ENCODE measurements at places on chromosomes 13 and 19.

- no peak for DNase-seq
Observed at GRCh38 chr13:34172048-34172447, 354.1 kb downstream of the RFC3 start.

DNA sequence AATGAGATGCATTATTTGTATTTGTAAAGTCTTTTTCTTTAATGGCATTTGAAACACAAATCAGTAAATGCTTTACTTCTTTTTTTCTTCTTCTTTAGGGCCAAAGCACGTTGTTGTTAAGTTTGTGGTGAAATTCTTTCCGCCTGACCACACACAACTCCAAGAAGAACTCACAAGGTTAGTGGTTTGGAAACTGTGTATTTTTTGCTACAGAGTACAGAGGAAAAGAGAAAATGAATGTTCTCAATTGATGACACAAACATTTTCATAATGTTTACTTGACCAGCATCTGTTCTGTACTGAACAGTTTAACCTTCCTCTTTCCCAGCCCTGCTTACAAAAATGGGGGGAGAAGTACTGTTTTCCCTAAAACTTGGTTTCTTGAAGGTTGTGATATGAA is 190.9 kb upstream of the RNF113B start:
- DNase-seq = no peak

GRCh38 chr13:71681901-71682613 is 184.9 kb downstream of the DACH1 start:
- no peak for DNase-seq

GRCh38 chr13:30868799-30869470 is 37.1 kb upstream of the MEDAG start:
- DNase-seq = no peak

DNA sequence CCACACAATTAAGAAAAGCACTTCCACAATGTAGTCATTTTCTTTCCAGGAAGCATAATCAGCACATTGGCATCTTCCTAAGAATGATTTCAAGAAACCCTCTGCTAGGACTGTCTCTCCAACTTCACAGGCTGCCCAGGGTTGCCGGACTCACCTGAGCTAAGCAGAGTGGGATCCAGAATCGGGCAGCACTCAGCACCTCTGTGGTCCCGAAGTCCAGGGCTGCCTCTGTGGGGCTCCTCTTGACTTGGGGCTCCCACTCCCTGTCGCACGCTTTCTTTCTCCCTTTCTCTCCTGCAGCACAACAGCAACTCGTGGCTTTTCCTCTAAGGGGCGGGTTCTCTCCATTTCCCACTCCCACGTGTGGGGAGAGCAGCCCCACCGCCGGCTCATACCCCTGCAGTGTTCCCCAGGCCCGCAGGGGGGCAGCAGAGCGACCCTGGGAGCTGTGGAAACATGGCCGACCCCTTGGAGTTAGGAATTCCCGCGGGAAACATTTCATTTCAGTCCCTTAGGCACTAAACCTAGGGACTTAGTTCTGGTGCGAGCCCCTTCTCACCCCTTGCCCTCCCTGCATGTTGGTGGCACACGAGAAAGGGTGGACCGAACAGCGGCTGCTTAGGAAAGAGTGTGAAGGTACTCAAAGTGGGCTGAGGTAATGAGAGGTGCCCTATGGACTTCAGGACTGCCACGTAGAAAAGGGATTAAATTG is at the start of gene TMEM272:
Gene TMEM272 (minus strand): TSS at position 316 of the 712 bp plus-strand sequence. CDS start 6,647 bp downstream, outside the sequence.
- no peak for DNase-seq

DNA sequence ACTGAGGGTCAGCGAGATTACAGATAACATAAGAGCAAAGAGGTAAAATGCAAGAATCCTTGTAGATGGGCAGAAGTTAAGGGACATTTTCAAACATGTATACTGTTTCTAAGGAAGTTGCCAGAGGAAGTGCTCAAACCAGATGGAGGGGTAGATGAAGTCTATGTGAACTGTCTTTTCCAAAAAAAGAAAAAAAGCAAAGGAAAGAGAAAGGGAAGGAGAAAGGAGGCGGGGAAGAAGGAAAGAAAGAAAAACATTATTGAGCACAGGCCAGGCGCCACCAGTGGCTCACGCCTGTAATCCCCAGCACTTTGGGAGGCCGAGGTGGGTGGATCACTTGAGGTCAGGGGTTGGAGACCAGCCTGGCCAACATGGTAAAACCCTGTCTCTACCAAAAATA is 5.3 kb downstream of the DMAC2 start:
- DNase-seq = no peak

DNA sequence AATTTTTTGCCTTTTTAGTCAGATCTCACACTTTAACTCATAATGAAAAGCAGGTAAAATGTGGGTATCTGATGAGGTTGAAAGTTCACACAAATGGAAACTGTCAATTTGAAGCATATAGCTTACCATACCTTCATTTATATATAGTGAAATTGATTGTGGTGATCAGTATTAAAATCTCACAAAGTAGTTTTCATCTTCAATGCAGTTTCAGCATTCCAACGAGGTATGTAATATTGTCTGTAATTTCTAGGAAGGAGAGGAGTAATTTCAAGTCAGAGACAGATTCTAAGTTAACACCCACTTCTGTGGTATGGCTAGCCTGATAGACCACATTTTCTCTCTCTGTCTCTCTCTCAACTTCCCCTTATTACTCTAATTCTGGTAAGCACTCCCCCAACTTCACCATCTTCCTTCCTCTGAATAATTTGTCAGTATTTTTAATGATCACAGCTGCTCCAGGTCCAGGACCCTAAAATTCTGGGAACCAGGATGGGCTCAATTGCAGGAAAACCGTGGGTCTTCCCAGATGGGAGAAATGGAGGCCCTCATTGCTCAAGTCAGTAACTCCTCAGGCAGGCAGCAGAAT is 455.7 kb downstream of the FGF9 start:
- no peak for DNase-seq

DNA sequence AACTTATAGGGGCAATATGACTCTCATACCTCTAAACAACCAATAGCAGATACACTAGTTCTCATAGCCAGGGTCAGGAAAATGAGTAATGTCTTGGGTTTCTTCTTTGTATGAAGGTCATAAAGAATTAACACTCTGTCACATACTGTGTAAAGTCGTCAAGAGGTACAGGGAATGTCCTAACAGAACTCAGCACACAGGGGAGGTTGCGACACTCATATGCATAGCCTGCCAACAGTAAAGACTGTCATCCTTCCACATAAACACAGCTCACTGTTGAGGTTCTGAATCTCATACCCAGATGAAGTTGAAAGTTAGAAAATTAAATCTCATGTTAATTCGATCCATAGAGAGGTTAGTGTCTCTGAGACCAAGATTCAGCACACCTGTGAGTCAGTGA is 34.2 kb upstream of the ZNF254 start:
- no peak for DNase-seq

DNA sequence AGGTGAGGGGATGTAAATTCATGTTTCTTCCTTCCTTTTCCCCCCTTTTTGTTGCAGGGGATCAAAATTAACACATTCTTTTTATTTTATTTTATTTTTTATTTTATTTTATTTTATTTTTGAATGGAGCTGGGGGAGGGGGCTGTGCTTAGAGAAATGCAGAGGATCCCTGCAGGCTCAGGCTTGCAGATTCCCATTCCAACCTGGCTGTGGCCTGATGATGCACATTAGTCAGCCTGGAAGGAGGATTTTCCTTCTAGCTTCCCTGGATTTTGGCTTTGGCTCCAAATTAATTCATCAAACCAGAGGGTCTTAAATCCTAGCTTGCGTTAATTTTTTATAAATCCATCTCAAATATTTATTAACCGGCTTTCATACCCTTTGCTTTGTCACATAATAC is 67.0 kb downstream of the FREM2 start:
- DNase-seq = no peak

- DNase-seq = no peak
Observed at GRCh38 chr13:98339684-98340425, 162.8 kb upstream of the RNF113B start.

DNA sequence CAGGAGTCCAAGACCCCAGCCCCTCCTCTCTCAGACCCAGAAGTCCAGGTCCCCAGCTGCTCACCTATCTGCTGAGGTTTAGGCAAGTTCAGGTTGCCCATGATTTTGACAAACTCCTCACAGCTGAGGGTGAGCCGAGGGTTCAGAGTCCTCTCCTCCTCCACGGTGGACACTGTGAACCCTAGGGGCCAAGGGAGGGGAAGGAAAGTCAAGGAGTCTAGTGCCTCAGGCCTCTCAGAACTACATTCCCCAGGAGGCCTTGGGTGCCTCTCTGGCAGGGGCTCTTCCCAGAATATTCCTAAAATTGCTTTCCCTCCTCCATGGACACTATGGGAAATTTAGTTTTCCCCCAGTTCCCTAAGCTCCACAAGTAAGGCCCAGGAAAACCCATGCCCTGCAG is 3.3 kb upstream of the PHLDB3 start:
- no peak for DNase-seq

GRCh38 chr19:15636026-15636425 is 4.7 kb upstream of the CYP4F3 start:
- no peak for DNase-seq

- DNase-seq = no peak
Observed at GRCh38 chr13:44471686-44472085, 98.1 kb downstream of the SERP2 start.

GRCh38 chr19:7973883-7974282 is 30.4 kb upstream of the TIMM44 start:
- no peak for DNase-seq
